ENCODE measurements at places on chromosomes 6 and 20. TPM values are rescaled to one million over a fixed set of nuclear protein-coding genes. Genes with fewer than 3 reads are reported as not detected.

Gene PAK1IP1
- 6.5 TPM for total RNA-seq

Gene MARCKS
- total RNA-seq = 0.35 TPM

- DNase-seq = peak; percentile 29
These were observed 1.2 kb downstream of the TGIF2 start for GRCh38 chr20:36574366-36575135.

- no peak for DNase-seq
These were observed 112.5 kb downstream of the JPH2 start for GRCh38 chr20:44074252-44075151.
